ENCODE measurements at places on chromosomes 7 and 10.

DNA sequence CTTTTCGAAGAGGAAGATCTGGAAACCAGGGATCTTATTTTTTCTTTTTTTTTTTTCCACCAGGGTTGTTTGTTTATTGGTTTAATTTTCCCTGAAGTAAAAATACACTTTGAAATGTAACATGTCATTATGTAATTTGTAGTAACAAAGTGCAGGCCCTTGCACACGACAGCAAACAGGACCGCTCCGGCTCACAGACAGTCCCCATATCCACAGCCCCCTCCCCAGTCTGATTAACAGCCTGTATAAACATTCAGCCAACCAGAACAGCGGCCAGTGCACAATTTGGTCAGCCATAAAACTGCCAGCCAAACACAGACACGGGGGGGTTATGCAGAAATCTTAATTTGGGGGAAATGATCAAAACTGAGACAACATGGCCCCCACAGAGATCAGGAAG, 431.6 kb upstream of the NPVF start:
- DNase-seq, result no peak

DNA sequence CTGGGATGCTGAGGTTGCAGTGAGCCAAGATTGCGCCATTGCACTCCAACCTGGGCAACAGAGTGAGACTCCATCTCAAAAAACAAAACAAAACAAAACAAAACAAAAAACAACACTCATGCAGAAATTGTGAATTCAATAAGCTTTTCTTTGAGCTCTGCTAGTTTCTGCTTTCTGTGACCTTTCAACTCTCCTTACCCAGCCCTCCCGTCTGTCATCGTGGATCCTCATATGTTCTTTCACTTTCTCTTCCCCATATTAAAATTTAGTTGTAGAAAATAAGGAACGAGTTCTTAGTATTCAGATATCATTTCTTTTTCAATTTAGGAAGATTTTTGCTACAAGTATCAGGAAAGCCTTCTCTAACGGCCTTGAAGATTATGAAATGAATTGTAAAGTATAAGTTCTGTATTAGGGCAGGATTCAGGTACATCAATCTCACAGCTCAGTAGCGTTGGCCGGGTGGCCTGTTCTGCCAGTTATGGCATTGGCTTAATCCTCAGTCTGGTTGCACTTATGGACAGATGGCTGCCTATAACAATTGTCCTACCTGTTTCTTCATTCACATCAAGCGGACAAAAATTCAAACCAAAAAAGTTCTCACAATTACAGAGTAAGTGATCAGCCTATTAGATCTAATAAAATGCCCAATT, 1167.0 kb downstream of the SORCS3 start:
- DNase-seq, result no peak

- DNase-seq, result no peak
Observed at GRCh38 chr7:137687556-137688265, 159.1 kb downstream of the DGKI start.

GRCh38 chr7:90768301-90768700, 172.2 kb downstream of the CDK14 start:
- DNase-seq, result no peak

- no peak for DNase-seq
Observed at GRCh38 chr10:71209731-71210541, 2.4 kb upstream of the UNC5B start.

GRCh38 chr10:102114861-102115618, 5.1 kb downstream of the LDB1 start:
- peak; percentile 89 for DNase-seq

- no peak for DNase-seq
Observed at GRCh38 chr10:132961787-132962622, 19.6 kb upstream of the CFAP46 start.

GRCh38 chr7:139131601-139132041, 22.1 kb upstream of the ZC3HAV1 start:
- DNase-seq, result no peak

GRCh38 chr7:135704074-135704473, 23.9 kb downstream of the SLC13A4 start:
- no peak for DNase-seq

GRCh38 chr10:89644691-89644966, 413 bp downstream of the PANK1 start:
- no peak for DNase-seq

DNA sequence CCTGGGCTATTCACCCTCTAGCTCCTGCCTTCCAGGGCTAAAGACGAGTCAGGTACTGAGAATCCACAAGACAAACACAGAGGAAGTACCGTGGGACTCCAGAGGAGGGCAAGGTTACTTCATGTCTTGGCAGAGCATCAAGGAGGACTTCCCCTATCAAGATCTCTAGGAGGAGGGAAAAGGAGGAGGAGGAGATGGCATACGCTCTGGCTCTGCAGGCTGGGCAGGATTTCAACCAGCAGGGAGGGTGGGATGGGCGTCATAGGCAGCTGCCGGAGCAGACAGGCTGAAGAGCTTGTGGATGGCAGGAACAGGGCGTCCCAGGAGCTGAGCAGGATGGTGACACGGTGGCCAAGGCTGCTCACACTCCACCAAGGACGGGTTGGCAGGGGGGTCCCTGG, 21.3 kb downstream of the MDH2 start:
- DNase-seq, result peak; percentile 29

DNA sequence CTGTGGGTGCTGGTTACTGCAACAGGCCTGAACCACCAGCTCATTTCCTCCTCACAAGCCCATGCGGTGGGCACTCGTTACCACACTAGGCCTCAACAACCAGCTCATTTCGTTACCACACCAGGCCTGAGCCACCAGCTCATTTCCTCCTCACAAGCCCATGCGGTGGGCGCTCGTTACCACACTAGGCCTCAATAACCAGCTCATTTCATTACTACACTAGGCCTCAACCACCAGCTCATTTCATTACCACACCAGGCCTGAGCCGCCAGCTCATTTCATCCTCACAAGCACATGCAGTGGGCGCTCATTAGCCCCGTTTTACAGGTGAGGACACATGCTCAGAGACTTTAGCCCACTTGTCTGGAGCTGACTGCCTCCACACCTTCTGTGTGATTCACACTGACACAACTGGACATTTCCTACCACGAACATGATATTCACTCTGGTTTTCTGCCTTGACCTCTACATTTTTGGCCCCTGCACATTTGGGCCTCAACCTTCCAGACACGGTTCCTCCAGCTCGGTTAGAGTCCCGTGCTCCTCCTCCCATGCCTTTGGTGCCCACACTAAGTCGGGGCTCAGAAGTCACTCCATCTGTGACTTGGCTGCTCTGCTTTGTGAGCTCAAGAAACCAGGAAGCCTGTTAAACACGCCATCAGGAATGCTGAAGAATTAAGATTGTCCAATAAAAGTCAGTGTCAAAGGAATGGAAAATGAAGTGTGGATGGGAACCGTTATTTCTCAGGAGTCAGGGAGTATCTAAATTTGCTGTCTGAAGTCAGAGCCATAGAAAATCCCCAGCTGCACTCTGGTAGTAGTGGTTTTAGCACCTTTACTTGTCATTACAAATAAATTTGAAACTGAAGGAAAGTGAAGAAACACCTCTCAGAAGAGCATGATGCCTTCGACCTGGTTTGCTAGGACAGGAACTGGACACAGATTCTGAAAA, 55.8 kb upstream of the LANCL2 start:
- DNase-seq, result no peak

- no peak for DNase-seq
Observed at GRCh38 chr10:3470191-3470590, 297.6 kb upstream of the PITRM1 start.

- DNase-seq, result no peak
Observed at GRCh38 chr7:20249376-20249775, 32.2 kb upstream of the MACC1 start.

- DNase-seq, result no peak
Observed at GRCh38 chr7:7808156-7808555, 89.7 kb upstream of the RPA3 start.

DNA sequence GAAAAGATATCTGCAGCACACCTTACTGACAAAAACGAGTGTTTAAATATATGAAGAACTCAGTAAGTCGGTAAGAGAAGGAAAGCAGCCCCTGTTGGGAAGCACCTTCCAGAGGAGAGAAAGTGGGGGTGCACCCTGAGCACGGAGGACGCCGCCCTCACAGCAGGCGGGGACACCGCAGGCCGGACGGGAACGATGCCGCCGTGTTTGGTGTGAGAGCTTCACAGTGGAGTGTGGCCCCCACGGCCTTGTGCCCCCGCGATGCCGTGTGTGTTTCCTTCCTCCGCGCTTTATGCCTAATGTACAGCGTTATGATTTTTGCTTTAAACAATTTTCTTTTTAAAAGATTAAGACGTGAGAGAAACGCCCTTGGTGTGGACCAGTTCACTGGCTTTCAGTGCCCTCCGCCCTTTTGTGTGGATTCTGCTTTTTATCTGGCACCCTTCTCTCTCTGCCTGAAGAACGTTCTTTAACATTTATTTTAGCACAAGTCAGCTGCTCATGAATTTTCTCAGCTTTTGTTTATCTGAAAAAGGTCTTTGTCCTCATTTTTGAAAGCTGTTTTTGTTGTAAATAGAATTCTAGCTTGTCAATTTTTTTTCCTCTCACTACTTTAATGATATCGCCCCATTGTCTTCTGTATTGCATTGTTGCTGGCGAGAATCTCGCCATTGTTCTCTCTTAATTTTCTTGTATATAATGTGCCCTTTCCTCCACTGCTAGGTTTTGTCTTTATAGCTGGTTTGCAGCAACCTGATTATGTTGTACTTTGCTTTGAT, 110.7 kb downstream of the INPP5A start:
- DNase-seq, result no peak

DNA sequence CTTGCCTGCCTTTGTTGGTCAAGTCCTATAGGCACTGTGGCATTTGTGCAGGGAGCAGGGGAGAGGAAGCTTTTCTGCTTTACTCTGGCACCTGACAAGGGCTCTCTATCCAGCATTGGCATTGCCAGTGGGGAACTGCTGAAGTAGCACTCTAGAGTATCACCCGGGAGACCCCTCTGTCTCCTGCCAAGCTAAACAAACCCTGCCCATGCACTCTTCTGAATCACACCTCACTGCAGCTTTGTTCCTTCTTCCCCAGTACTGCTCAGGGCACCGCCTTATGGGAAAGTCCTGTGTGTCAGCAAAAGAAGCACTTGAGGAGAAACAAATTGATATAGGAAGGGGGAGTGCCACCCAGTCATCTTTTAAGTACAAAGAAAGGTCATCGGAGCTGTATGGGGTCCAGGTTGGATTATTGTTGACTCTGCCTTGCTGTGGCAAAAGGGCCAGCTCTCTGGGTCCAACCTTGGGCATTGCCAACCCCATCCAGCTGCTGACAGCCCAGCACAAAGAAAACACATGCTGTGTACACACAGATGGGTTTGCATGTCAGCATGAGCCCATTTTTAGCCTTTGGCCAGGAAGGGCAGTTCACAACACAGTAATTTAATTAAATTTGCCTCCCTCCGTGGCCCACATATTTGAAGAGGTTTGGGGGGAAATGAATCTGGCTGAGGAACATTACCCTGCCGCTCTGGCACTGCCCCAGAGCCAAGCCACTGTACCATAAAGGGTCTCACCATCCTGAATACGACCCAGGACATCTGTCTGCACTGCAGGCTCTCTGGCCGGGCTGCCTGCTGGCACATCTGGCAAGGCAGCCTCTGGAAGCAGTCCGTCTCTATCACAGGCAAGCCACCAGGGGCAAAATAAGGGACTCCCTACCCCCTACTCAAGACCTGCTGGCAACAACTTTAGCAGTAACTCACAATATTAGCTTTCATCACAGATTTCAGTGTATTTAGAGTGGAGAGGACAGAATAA, 13.1 kb downstream of the LRRC4 start:
- no peak for DNase-seq

DNA sequence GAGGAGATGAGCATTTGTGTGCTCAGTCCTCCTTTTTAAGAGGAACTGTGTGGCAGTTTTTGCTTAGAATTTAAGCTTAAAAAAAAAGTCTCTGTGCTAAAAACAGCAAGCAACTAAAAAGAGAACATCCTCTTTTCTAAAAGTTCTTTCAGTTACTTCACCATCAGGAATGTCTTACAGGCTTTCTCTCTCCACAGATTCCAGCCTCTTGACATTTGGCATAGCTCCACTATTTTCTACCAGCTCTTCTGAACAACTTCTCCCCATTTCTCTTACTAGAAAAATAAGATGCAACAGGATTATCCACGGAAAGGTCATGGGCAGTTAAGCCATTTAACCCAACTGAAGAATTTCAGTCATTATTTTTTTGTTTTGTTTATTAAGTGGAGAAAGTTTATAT, 13.2 kb downstream of the PCLO start:
- no peak for DNase-seq

- DNase-seq, result no peak
Observed at GRCh38 chr7:82631998-82632397, 188.4 kb upstream of the CACNA2D1 start.

- no peak for DNase-seq
Observed at GRCh38 chr10:86655173-86655540, 810 bp downstream of the OPN4 start.

GRCh38 chr7:115319541-115319940, 397.6 kb downstream of the MDFIC start:
- DNase-seq, result no peak

DNA sequence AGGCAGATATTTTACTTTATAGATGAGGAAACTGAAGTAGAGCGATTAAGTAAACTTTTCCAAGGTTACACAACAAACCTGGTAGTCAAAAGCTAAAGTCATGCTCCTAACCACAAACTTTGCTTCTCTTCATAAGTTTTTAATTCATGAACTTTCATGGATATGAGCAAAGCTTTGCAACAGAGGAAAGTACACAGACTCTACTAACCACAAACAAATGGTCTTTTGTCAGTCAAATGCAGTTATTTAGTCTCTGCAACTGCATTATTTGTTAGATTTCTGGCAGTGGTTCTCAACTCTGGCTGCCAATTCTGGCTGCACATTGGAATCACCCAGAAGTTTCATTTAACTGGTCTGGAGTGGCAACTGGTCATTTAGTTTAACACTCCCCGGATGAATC, 140.6 kb upstream of the TMEM168 start:
- DNase-seq, result no peak

- DNase-seq, result no peak
Observed at GRCh38 chr10:62726142-62726541, 78.4 kb upstream of the ADO start.

DNA sequence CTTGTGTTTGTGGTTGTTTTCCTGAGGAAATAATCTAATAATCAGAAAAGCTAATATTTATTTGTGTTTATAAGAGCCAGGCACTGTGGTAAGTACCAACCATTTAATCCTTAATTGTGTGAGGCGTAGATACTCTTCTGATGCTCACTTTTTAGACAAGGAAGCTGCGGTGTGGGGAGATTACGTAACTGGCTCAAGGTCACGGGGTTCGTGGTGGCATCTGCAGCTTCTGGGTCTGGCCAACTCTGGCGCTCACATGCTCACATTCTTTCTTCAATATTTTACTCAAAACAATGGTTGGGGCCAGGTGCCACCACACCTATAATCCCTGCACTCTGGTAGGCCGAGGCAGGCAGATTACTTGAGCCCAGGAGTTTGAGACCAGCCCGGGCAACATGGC, 77.6 kb downstream of the RALA start:
- no peak for DNase-seq

Measured in hypothalamus (tissue), 51 donors.